ENCODE measurements at places on chromosomes 11 and 22.

- no peak for DNase-seq
These were observed 736.2 kb downstream of the BRD1 start for GRCh38 chr22:49091451-49091850.

GRCh38 chr11:86383041-86383955, 8.6 kb downstream of the CCDC81 start:
- DNase-seq, result no peak

DNA sequence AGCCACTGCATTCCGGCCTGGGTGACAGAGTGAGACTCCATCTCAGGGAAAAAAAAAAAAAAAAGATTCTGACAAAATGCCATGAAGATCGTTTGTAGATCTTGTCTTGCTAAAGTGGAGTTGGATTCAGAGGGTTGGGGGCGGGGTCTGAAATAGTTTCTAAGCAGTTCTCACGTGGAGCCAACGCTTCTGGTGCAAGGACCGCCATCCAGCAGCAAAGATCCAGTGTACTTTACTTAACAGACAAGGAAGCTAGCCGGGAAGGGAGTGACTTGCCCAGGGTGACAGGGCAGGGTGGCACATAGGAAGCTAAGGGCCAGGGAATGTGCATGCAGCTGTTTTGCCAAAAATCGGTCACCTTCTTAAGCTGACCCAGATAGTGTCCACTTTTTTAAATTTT, 27.4 kb downstream of the APOL1 start:
- no peak for DNase-seq

GRCh38 chr11:23359297-23359696, 499.0 kb upstream of the CCDC179 start:
- DNase-seq, result no peak

DNA sequence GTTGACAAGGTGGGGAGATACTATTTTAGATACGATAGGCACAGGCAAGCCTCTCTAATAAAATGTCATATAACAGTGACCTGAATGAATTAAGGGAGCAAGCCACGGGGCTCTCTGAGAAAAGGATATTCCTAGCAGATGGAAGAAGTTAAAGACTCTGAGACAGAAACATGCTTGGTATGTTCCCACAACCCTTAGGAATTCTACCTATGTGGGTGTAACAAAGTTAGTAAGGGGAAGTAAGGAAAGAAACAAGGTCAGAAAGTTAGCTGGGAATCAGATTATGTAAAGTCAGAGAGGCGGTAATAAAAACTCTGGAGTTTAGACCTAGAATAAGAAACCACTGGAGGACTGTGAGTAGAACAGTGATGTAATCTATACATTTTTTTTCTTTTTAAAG, 59.7 kb upstream of the GDPD4 start:
- DNase-seq, result no peak

DNA sequence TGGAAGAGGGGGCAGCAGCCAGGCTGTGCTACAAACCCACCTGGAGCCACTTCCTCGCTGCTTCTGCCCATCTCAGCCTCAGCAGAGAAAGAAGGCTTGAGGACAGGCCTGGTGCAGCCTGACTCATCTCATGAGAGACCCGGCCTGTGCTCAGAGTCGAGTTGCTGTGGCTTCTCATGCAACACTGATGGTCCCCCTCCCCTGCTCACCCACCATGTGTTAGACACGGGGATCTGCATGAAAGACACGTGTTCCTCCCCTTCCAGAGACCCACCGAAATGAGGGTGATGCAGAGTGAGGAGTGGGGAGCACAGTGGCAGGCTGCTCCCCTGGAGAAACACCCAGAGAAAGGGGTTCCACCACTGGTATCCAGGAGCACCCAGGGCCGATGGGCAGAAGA, 15.0 kb downstream of the RTN4R start:
- no peak for DNase-seq

DNA sequence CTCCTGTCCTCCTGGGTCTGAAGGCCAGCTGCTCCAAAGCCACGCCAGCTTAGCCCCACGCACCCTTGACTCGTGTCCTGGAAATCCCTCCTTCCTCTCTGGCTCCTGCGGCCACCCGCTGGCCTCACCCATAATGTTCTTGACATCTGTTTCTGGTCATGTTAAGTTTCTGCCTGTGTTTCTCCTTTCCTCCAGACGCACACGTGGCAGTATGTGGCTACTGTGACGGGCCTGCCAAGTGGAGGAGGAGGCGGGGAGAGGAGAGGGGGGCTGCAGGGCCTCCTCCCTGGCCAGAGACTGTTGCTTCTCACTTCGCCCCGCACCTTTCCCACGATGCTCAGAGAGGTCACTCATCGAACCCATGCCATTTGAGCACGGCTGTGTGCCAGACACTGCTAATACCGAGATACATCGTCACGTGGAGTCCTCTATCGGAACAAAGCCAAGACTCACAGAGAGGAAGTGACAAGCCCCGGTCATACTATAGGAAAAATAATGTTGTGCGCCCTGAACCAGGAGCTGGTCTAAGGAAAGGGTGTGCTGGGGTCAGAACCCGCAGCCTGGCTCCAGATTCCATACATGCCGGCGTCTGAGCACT, 11.5 kb downstream of the C1QTNF6 start:
- peak; percentile 11 for DNase-seq

GRCh38 chr11:12264361-12264760, 113.0 kb upstream of the PARVA start:
- no peak for DNase-seq

DNA sequence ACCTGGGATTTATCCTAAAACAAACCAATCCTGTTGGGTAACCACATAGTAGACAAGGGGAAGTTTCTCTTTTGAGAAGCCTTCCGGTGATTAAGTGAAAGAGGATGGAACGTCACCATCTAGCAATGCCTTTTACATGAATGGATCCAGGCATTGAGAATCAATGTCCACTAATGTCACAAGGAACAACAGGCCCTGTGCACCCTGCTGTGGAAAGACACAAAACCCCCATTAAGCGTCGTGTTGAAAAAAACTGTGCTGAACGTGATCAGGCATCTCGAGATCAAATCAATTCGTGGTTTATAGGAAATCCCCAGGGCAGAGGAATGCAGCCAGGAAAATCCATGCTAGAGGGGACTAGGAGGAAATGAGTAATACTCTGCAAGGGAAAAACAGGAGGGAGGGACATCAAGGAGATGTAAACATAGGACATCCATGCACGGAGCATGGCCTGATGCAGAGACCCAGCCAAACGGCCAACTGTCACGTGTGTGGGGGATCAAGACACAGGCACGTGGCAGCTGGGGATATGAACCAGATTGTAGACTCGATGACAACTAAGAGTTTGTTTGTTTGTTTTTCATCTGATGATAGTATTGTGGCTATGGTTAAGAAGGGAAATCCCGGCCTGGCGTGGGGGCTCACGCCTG, 38.6 kb upstream of the CARS1 start:
- no peak for DNase-seq

DNA sequence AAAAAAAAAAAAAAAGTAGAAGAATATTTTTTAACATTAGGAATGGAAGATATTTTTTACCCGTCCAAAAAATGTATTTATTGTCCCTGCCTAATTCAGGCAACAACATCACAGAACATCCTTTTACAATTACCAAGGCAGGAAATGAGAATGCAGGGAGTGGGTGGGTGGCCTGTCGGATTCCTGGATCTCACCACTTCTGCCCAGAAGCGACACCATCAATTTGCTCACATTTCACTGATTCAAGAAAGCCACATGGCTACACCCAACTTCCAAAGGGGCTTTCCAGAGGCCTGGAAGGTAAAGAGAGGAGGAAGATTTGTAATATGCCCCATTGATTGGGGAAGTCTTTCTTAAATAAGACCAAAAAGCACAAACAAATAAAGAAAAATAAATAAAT, 93.8 kb upstream of the CLPB start:
- DNase-seq, result no peak

- no peak for DNase-seq
These were observed 150.2 kb downstream of the TMEM135 start for GRCh38 chr11:87187930-87188329.

GRCh38 chr11:1482581-1483444, 3.8 kb downstream of the MOB2 start:
- DNase-seq, result no peak

GRCh38 chr11:131609337-131609736, 238.9 kb downstream of the NTM start:
- DNase-seq, result no peak

- DNase-seq, result no peak
These were observed 3.8 kb downstream of the NCF4 start for GRCh38 chr22:36864454-36865215.

DNA sequence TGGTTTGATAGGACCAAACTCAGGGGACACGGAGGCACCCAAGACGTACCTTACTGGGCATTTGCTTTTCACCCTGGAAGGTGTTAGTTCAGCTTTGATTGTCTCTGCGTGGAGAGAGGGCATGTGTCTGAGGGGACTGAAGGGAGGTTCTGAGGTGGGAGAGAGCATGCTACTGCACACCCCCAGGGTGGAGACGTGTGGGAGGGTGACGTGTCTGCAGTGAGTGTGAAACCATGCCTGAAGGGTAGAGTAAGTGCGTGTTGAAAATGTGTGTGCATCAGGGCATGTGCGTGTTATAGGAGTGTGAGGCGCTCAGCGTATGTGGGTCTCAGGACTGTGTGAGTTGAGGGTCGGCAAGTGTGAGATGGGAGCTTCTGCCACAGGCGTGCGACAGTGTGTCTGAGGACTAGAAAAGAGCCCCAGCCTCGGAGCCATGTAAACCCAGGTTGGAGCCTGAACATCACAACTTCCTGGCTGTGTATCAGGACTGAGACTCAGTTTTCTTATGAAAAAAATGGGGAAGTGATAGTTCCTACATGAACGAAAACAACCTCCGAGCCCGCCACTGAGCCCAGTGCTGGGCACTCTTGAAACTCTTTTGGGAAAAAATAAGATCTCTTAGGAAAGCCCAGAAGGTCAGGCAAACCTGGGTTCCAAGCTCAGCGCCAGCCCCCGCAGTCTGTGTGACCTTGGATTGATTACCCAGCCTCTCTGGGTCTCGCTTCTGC, 11.8 kb upstream of the KCNJ11 start:
- no peak for DNase-seq

DNA sequence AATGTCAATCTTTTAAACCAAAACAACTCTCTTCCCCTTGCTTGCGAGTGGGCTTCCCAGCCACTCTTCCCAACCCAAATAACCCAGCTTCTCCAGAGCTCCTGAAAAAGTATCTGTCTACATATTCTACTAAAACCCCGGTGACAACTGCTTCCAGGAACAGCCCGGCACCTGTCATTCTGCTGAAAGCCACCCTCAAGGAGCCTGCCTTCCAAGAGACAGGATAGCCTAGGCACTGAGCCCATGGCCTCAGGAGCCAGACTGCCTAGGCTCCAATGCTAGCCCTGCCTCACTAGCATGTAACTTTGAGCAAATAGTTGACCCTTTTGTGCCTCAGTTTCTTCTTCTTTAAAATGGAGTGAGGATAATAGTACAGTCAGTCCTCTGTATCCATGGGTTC, 459.8 kb downstream of the SOX6 start:
- DNase-seq, result no peak

GRCh38 chr11:102253020-102253715, 64.1 kb upstream of the BIRC3 start:
- no peak for DNase-seq

- no peak for DNase-seq
These were observed 40.5 kb downstream of the IGLL5 start for GRCh38 chr22:22927888-22928665.

- DNase-seq, result no peak
These were observed 272.9 kb downstream of the DDX10 start for GRCh38 chr11:108937746-108938145.

DNA sequence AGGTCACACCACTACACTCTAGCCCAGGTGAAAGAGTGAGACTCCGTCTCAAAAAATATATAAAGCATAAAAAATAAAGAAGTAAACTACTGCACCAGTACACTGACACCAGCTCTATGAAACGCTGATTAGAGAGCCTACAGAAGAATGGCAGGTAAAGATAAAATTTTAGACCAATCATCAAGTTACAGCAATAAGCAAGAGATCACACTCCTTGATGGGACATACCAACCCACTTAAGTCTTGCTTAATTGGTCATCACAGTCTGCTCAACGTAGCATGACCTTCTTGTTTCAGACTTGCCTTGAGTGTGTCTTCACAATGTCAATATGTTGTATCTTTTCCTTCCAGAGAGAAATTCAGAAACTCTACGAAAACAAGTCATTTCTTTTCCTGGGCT, 12.5 kb downstream of the SRPRA start:
- DNase-seq, result no peak

DNA sequence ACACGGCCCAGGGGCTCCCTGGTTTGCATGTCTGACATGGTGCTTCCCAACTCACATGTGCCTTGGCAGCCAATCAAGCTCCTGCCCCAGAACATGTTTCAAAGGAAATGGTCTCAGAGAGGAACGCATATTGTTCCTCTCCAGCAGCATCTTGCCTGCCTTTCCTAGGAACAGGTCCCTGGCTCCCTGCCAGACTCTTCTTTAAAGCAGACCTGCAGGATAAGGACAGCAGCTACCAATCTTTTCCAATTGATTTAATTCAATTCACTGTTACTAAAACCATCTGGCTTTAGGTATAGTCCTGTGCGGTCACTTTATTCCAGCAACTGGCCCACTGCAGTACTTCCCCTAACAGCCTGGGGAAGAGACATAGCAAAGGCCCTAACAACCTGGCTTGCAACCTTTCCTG, 79.9 kb downstream of the AMBRA1 start:
- DNase-seq, result no peak

DNA sequence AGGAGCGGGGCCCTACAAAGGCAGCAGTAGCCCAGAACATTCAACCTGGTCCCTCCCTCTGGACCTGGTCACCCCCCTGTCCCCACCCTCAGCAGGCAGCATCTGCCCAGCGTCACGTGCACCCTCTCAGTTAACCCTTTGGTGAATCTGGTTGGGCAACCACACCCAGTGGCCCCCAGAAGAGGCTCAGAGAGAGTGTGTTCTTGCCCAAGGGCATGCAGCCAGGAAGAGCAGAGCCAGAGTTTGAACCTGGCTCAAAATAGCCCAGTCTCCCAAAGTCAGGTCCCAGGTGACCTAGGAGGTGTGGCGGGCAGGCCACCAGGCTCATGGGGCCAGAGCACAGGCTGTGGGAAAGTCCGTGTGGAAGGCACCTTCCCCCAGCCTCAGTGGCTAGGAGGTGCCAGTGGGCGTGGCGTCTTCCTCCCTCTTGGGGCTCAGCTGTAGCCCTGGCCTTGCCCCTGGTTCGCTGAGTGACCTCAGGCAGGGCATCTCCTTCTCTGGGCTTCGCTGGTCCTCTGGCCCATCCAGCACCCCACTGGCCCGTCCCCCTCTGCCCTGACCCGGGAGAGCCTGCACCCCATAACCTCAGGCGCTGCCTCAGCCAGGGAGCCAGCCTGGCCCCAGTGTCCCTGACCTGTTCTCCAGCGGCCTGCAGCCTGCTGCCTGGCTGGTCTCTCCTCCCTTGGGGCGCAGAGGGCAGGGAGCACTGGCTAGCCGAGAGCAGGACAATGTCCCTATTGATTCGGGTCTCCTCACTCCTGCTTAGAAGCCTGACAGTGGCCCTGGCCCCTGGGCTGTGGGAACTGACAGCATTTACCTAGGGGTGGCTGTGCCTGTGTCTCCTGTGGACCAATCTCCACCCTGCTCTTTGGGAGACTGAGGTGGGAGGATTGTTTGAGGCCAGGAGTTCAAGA, 7.0 kb downstream of the ALDH3B1 start:
- DNase-seq, result no peak
